ENCODE measurements at places on chromosomes 1 and 21.
A peak's percentile ranks its signal among the peaks of the same experiment; 100 is the strongest.

- no peak for DNase-seq
Measured at GRCh38 chr21:39037807-39038405, 145.3 kb downstream of the PSMG1 start.

- no peak for DNase-seq
Measured at GRCh38 chr1:177163844-177164379, 600 bp downstream of the ASTN1 start.

GRCh38 chr1:227731241-227731677 lies 3.8 kb downstream of the JMJD4 start:
- DNase-seq, result no peak

DNA sequence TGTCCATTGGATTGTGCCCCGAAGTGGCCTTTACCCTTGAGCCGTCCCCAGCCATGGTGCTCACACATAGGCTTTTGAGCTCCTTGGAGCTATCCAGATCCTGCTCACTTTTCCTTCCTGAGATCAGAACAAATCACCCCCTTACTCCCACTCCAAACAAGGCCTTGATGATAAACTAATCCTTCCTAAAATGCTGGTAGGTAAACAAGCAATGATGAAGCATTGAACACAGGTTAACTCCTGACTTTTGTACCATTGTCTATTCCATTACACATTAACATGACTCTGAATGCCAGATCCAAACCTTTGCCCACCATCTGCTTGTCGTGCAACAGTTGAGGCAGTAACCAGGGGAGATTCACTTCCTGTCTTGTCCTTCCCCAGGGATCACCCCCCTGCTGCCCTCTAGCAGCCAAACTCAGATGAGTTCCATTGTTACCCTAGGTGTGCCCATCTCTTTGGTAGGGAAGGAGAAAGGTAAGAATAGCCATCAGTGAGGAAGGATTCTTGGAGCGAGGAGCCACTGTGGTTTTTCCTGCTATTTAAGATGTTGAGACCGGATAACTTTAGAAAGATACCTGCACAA lies 79.5 kb upstream of the DNAJC6 start:
- no peak for DNase-seq

DNA sequence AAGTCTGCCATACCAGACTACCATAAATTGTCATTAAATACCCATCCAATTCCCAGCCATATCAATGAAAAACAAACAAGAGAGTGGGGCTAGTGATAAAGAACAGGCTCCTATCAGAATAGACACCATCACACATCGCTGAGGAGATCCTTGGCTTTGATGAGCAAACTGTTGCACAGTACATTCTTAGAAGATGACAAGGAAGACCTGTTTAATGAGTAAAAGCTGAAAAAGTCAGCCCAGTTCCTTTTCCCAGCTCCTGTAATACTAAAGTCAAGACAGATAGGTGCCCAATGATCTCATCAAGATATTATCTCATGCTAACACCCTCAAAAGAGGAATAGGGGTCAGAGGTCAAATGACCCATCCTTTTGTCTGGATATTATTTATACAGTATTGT lies 164.5 kb upstream of the COA6 start:
- DNase-seq, result no peak

GRCh38 chr21:45325206-45326168 lies 37.8 kb upstream of the POFUT2 start:
- DNase-seq, result no peak

DNA sequence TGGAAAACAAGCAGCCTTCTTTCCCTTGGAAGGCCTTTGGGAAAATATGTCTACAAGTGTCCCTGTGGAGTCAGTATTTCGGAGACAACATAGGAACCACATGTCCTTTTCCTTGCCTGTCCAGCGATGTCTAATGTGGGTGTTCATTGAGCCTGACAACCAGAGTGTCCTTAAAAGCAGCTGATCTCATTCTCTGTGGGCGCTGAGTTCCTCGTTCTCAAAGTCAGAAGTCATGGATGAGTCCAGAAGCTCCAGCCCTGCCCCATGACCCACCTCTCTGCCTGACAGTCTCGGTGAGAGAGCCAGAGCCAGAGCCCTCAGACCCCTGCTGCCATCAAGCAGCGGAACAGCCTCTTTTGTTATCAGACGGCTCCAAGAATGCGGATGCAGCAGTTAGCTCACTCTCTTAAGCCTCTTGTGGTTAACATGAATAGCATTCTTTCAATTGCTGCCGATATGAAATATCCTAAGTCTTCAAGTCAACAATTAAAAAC lies 329.2 kb downstream of the TGFB2 start:
- DNase-seq, result no peak

GRCh38 chr1:229231754-229232119 lies 39.2 kb upstream of the RAB4A start:
- peak; percentile 79 for DNase-seq

GRCh38 chr1:243440406-243440805 lies 184.6 kb downstream of the SDCCAG8 start:
- no peak for DNase-seq

DNA sequence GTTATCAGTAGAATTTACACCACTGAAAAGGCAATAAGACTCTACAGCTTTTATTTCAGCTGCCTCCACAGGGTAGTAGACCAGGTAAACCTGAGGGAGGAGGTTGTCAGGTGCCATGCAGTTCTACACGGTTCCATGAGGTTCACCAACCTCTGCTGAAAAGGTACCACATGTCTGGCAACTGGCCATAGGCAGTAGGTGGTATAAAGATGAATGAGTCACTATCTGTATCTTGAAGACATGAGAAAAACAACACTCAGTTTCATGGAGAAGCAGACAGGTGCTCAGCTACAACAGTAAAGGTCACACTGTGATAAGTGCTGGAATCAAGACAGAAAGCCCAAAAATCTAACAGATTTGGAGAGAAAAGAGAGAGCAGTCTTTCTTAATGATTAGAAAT lies 145.4 kb downstream of the PTGER3 start:
- DNase-seq, result no peak

DNA sequence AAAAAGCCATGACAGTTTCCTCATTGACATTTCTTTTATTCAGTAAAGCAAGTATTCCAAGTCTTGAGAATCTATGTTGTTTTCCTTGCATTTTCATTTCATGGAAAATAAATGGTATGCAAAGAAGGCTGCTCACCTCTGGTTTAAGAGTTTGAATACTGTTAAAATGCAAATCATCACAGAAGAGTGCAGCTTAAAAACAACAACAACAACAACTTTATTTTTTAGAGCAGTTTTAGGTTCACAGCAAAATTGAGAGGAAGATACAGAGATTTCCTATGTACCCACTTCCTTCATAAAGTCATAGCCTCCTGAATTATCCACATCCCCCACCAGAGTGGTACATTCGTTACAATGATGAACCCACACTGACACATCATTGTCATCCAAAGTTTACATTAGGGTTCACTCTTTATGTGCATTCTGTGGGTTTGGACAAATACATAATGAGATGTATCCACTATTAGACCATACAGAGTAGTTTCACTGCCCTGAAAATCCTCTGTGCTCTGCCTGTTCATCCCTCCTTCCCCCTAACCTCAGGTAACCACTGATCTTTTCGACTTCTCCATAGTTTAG lies 39.2 kb downstream of the CD2 start:
- DNase-seq, result no peak

DNA sequence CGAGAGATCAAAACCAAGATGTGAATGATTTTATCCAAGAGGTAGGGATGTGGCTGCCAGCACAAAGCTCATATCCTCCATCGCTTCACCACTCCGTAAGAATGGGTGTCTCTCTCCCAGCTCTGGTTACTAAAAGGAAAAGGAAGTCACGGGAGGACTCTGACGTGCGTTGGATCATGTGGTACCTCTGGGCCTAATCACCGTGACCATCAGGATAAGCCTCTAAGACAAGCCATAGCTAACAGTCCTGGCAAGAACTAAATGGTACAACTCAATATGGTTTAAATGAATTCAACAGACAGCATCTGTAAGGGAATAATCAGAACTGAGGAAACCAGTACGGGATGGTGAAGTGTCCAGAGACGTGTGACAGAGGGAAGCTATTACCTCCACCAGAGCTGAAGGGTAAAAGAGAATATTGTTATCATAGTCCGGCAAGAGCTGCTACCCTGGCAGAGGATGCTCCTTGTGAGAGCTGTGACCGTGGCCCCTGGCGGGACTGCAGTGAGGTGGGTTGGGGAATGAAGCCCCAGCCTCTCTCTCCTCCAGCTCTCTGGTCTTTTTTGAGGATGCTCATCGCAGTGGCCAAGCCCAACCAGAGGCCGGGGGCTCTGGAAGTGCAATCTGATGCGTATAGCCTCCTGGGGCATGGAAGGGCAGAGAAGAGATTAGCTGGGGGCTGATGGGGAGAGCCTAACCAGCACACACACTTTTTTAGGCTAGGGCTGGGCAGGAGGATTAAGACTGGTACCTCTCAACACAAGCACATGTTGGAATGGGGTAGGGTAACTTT lies 54.2 kb downstream of the KIAA1614 start:
- DNase-seq, result no peak

- DNase-seq, result no peak
Measured at GRCh38 chr21:46550116-46550941, 54.6 kb downstream of the S100B start.

- DNase-seq, result no peak
Measured at GRCh38 chr1:12798911-12799310, 7.7 kb downstream of the PRAMEF1 start.

DNA sequence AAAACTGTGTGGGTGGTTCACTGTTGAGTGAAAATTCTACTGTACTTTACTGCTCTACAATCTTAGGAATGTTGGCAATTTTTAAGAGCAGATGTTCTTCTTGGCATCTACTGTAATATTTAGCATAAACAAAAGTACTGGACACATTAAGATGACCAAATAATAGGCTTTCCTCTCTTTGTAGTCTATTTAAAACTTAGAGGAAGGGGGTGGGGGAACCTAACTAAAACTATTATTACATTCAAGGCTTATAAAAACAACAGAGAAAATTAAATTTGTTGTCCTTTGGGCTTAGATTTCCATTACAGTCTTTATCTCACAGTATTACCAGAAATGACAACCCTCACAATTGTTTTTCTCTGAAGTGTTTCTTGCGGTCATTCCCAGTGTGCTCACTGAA lies 181.2 kb downstream of the PLPPR4 start:
- no peak for DNase-seq

GRCh38 chr21:34926803-34927467 lies 122.2 kb downstream of the RUNX1 start:
- no peak for DNase-seq

- DNase-seq, result no peak
Measured at GRCh38 chr1:205192287-205192686, 19.2 kb downstream of the DSTYK start.

DNA sequence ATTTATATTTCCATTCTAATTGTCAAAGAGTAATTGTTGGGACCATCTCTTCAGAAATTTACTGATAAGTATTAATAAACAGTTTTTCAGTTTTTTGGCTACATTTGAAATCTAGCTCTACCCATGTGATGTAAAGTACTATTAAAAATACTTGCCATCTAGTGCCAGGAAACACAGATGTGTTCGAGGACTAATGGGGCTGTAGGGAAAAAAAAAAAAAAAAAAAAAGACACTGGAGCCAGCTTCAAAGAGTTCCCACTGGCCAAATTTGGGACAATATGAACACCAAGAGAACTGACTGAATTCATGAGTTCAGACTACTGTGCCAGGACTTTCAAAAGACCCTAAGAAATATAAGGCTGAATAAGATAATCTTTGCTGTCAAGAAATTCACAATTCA lies 65.2 kb upstream of the GFI1 start:
- DNase-seq, result no peak

- no peak for DNase-seq
Measured at GRCh38 chr1:171718216-171718615, 23.6 kb downstream of the VAMP4 start.

DNA sequence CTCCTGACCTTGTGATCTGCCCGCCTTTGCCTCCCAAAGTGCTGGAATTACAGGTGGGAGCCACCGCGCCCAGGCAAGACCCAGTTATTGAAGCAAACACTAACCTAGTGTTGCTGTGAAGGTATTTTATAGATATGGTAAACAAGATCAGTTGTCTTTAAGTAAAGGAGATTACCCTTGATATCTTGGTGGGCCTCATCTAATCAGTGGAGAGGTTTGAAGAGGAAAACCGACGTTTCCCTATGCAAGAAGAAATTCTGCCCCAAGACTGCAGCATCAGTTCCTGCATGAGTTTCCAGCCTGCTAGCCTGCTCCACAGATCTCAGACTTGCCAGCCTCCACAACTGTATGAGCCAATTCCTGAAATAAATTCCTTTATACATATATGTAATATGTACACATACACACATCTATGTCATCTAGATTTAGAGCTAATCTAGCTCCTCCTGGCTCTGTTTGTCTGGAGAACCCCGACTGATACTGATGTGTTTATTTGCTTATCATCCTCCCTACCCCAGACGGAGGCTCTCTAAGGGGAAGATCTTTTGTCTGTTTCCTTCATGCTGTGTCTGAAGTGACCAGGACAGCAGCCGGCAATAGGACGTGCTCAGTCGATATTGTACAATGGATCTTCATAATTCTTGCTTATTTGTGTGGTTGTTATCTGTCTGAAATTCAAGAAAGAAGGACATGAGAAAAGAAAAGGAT lies 90.9 kb downstream of the IER5 start:
- peak; percentile 69 for DNase-seq

- peak; percentile 96 for DNase-seq
Measured at GRCh38 chr1:206705191-206705590, 20.5 kb downstream of the MAPKAPK2 start.

- no peak for DNase-seq
Measured at GRCh38 chr21:18715606-18716005, 312.0 kb upstream of the TMPRSS15 start.

DNA sequence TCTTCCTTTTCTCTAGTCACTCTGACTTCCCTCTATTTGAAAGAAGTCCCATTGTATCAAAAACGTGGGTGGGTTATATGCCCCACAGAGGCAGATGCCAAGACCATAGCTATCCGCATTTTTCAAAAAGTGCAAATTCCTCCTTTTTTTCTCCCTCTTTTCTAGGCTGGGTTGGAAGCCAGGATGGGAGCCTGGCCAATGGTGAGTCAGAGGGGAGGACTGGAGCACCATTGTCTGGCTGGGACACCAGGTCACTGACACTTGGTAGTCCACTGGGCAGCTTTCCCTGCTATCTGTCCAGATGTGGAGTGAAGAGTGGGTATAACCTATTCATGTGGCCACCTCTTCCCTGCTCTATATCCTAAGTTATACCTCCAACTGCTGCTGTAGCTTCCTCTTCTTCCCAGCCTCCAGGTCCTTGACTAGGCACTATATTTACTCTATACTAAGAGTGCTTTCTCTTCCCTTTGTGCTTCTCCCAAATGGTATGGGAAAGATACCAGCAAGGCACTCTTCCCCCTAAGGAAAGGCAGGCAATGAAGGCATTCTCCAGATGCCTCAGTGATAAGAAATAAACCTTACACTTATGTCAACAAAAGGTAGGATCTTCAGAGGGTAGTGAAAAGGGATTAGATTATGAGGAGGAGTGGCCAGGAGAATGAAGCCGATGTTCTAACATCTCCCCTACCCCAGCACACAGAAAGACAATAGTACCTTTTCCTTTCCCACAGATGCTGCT lies 12.9 kb downstream of the PI4KB start:
- DNase-seq, result no peak

DNA sequence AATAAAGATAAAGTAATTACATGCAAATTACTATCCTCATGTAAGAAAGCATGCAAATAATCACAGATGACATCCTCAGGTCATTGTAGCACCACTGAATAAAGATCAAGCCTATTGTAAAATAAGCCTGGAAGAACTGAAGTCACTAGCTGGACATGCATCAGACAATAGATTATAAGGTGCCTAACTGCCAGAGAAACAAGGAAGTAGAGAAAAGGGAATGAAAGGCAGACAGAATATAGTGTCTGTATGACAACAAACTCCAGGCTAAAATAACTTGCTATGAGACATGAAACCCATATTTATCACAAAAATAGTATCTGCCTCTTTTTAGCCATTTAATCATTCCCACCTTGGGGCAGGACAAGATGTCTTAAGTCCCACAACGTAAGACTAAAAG lies 108.7 kb downstream of the ENAH start:
- DNase-seq, result no peak
